ENCODE measurements at places on chromosomes 1 and 21.

DNA sequence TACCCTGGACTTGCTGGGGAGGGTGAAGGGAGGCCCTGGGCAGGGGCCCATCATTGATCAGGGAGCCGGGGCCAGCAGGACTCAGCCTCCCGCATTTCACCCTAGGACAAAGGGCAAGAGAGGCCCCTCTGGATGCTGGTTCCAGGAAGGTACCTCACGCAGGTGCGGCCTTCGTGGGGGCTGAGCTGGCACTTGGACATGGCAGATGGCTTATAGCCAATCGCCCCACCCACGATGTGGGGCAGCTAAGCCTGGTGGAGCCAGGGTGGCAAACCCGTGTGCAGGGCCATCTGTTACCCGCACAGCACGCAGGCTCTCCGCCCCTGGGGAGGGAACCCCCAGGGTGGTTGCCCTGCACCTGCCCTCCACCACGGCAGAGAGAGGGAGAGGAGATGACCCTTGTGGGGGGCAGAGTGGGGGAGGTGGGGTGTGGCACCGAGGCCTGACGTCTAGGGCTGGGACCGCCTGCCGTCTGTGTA is 2.5 kb downstream of the TFF3 start:
- DNase-seq, result no peak

- no peak for DNase-seq
Measured at GRCh38 chr1:203799157-203799556, 3.7 kb downstream of the ZBED6 start.

- no peak for DNase-seq
Measured at GRCh38 chr1:96538111-96538641, 183.4 kb upstream of the PTBP2 start.

- DNase-seq, result no peak
Measured at GRCh38 chr1:1540090-1540817, at the start of gene TMEM240. Gene TMEM240 (minus strand): TSS chr1:1540624. CDS start chr1:1540346, 278 bp downstream.

DNA sequence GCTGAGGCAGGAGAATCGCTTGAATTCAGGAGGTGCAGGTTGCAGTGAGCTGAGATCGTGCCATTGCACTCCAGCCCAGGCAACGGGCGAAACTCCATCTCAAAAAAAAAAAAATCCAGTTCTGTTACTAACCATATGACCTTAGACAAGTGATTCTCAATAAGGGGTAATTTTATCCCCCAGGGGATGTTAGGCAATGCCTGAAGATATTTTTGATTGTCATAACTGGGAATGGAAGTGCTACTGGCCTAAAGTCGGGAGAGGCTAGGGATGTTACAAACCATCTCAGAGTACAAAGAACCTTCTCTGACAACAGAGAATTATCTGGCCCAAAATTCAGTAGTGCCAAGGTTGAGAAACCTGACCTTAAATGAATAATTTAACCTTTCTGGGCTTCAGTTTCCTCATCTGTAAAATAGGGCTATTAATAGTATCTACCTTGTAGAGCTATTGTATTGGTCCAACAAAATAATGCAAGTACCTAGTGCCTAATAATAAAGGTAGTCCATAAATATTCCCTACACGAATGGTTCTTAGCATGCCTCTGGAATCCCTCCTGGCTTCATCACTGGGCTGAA is 5.8 kb upstream of the LMNA start:
- no peak for DNase-seq

DNA sequence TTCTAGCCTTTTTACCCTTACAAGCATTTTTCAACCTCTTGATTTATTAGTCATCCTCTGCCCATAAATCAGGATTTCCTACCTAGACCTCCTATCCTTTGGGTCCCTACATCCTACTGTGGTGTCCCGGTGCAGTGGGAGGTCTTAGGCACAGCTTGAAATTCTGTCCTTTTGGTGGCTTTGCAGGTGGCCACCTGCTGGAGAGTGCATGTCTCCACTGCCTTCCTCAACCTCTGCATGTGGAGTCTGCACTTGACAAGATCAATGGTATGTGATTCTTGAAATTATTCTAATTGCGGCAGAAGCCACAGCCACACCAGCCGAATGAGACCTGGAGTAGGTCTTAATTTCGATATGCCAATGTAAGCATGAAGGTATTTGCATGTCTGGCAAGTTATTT is 11.4 kb upstream of the KCNA3 start:
- DNase-seq, result no peak

- DNase-seq, result no peak
Measured at GRCh38 chr1:198780376-198780775, 141.5 kb downstream of the PTPRC start.

GRCh38 chr1:91591175-91591974 is 90.7 kb downstream of the CDC7 start:
- DNase-seq, result no peak

- DNase-seq, result no peak
Measured at GRCh38 chr1:83746234-83746633, 252.7 kb downstream of the TTLL7 start.

GRCh38 chr1:161071886-161072371 is 2.2 kb upstream of the ARHGAP30 start:
- no peak for DNase-seq

- no peak for DNase-seq
Measured at GRCh38 chr1:38173848-38174247, 127.3 kb upstream of the POU3F1 start.

GRCh38 chr1:148263128-148263905 is 111.2 kb upstream of the NBPF11 start:
- DNase-seq, result peak; percentile 26

DNA sequence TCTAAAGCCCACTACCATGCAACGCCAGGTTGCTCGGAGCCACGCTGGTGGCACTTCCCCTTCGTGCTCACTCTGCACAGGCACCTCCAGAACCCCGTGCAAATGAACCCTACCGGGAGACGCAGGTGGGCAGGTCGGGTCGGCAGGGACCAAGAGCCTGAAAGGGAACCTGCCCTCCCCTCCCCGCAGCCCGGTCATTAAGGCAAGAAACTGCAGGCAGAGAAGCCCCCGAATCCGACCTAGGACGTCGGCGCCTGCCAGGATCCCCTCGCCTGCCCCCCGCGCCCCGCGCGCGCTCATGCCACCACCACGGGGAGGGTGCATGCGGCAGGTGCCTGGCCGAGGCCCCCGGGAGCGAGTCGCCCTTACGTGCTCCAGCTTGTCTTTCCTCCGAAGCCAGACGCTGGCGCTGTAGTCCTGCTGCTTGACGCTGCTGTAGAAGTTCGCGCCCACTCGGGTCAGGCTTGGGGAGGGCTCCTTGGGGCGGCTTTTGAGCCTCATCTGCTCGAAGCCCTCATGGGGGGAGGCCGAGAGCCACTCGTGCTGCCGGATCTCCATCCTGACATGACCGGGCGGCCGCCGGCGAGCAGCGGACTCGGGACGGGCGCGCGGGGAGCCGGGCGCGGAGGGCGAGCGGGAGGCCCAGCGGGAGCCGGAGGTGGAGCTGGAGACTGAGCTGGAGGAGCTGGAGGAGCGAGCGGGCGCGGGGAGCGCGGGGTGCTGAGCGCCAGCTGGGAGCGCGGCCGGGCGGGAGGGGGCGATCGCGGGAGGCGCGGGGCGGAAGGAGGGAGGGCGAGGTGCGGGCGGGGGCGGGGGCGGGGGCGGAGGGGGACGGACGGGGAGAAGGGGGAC is 552 bp downstream of the PLD5 start:
- DNase-seq, result no peak

DNA sequence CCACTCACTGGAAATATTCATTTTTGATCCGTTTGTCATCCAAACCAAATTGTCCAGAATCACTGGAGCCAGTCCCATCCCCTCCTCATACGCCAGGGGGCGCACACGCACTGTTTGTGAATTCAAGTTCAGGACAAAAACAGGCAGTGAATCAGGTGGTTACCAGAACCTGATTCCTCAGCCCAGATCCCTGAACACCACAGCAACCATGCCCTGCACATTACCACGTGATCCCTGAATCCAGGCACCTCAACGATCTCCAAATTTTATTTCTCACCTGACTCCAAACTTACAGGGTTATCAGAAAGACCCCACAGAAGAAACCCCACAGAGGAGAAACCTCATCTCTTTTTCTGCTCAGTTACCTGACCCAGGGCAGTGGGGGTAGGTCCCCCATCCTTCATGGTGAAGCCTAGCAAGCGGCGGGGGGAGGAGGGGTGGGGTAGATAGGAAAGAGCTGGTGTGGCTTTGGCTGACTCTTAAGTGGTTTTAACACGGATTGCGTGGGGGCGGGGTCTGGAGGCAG is 1.4 kb upstream of the PTPRF start:
- DNase-seq, result peak; percentile 65

DNA sequence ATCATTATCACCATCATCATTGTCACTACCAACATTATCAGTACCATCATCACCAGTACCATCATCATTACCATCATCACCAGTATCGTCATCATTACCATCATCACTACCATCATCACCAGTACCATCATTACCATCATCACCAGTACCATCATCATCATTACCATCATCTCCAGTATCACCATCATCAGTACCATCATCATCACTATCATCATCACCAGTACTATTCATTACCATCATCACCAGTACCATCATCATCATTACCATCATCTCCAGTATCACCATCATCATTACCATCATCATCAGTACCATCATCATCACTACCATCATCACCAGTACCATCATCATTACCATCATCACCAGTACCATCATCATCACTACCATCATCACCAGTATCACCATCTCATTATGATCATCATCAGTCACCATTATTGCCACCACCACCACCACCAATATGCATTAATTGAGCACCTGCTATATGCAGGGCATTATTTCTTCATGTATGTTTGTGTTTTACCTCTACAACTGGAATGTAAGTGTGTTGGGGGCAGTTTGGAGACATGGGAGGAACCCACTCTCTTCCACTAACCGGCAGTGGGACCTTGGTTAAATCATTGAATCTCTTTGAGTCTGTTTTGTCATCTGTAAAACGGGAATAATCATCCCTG is 7.0 kb downstream of the ZBTB8B start:
- DNase-seq, result no peak

DNA sequence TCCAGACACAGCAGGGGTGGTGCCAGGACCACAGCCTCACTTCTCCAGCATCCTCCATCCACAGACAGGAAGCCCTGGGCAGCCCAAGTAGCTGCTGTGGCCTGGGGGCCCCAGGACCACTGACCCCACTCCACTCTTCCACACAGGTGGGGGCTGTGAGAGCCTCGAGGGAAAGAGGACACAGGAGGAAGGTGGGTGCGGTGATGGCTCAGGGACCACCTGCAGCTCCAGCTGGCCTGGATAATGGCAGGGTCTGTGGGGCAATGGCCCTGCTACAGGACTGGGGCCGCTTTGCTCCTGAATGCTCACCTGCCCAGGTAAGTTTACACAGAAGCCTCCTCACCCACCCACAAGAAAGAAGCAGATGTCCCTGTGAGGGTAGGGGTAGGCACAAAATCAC is 18.3 kb upstream of the PRSS38 start:
- no peak for DNase-seq

GRCh38 chr1:182631954-182632353 is 27.8 kb upstream of the RGS16 start:
- no peak for DNase-seq

DNA sequence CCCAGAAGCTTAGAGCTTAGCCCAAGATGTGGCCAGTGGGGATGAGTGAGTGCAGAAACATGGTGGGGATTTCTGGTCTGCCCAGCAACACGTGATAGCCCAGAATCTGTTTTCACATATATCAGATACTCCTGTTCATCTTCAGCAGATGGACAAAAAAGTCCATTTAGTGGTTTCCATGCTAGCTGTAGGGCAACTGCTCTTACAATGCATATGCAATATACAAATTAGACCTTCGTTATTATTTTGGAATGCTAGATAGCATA is 96.9 kb upstream of the SGIP1 start:
- DNase-seq, result no peak

DNA sequence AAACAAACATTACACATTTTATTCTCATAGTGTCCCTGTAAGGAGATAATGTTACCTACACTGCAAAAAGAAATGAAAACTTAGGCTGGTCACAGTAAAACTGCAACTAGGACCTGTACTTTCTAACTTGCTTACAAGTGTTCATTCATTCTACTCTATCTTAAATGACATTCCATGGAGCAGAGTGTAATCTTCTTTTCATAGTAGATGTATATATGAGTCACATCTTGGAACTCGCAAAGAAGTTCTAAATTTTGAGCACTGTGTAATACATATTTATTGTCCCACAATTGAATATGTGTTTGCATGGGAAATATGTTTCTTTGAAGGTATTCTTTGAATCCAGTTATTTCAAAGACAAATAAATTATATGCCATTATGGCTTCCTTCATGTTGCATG is 1258.5 kb upstream of the ADGRL2 start:
- DNase-seq, result no peak

Data from GM18507 (cell line).